ENCODE measurements at places on chromosomes 6 and 20.

DNA sequence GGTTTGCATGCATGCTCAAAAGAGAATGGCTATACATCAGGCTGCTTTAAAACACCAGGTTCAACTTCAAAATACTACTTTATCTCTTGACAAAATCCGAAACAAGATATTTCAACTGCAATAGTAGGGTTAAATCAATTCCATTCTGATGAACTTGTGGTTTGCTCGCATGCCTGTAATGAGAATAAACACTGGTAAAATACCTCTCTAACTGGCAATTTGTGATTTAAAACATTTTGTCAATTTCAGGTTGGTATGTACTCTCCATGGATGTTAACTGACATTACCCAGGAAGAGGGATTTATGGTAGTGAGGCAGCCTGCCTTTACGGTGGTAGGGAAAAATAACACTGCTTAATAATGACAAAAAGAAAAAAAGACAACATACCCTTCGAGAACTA is 74.4 kb downstream of the MBOAT1 start:
- DNase-seq: no peak

- DNase-seq: no peak
Observed at GRCh38 chr6:20437639-20438038, 36.0 kb downstream of the E2F3 start.

- DNase-seq: no peak
Observed at GRCh38 chr20:25486377-25486776, 78.9 kb downstream of the GINS1 start.

- DNase-seq: peak; percentile 33
Observed at GRCh38 chr20:62668441-62669027, 26.2 kb downstream of the SLCO4A1 start.

DNA sequence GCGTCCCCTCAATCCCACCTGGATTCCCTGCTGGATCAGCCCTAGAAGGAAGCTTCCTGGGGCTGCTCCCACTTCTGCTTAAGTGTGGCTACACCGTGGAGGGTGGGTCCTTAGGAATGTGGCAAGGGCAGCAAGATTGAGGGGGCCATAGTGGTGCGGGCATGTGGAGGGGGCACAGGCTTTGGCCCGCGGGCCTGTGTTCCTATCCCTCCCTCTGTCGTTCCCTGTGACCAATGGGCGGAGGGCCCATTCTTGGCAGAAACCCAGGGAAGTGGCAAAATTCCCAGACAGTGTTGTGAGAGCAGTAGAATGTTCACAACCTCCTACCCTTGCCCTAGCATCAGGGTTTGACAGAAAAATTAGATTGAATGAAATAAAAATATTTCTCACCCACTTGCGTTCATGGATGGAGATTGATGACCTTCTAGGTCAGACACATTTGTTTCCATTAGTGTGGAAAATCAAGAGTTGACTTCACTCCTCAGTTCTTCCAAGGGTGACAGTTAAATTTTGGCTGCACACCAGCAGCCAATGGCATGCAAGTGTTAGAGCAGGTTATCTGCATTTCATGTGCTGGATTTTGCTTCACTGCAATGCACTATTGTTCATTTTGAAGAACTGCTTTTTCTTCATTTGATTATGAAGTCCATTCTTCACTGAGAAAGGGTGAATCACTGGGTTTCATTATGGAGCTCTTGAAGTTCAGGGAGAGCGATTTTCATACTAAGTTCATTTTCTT is 49.3 kb upstream of the AHI1 start:
- no peak for DNase-seq

DNA sequence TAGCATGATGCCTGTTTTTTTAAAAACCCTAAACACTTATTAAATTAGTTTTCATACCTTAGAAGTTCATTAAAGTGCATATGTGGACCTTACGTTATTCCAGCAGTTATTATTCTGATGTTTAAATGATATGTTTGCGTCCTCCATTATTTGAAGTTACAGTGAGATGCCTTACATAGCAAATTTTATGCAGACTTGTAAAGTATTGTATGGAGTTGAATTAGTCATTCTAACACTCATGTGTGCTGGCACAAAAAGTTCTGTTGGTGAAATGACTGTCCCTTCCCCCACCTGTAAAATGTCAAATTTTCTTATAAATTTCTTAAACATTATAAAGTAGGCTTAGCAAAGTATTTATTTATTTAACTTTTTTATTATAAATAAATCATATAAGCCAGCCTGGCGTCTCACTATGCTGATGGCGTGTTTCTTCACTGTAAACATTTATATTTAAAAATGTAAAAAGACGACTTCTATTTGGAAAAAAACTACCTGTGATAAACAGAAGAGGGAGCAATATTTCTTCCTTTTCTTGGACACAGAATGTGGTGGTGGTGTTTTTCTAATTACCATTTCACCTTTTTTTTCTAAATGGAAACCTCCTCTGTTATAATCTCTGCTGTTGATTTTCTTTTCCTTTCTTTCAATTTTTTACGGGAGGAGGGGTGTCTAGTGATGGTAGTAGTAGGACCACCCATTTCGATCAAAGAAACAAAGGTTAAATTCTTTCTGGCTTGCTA is 155.4 kb downstream of the RFPL4B start:
- DNase-seq: no peak

- no peak for DNase-seq
Observed at GRCh38 chr6:45969883-45970282, 45.8 kb downstream of the CLIC5 start.

- DNase-seq: no peak
Observed at GRCh38 chr6:55868771-55869479, 6.5 kb downstream of the BMP5 start.

GRCh38 chr20:34559311-34560140 is 1.0 kb downstream of the MAP1LC3A start:
- DNase-seq: no peak

- DNase-seq: no peak
Observed at GRCh38 chr6:158567871-158568401, 8.0 kb downstream of the TMEM181 start.

DNA sequence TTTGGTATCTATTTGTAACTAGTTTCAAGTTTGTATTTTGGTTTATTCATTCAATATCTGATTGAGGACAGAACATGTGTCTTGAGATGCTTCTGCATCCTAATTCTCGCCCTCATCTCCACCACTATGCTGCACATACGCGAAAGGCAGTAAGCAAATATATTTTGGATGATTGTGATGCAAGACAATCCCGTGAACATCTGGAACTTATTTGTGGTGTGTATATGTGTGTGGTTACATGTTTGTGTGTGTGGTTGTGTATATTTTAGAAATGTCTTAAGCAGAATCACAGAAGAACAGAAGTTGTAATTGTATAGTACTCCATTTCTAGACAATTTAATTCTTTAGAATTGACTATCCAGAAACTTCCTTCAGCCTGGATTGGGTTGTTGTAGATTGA is 35.1 kb upstream of the RNF144B start:
- no peak for DNase-seq

- no peak for DNase-seq
Observed at GRCh38 chr6:105545947-105546731, 143.3 kb upstream of the PREP start.

- no peak for DNase-seq
Observed at GRCh38 chr6:6395581-6396197, 75.2 kb upstream of the F13A1 start.

GRCh38 chr20:2508631-2509467 is at the start of gene ZNF343:
Gene ZNF343 (minus strand): TSS chr20:2508915. CDS start chr20:2493895, 15,020 bp downstream.
- peak; percentile 82 for DNase-seq

DNA sequence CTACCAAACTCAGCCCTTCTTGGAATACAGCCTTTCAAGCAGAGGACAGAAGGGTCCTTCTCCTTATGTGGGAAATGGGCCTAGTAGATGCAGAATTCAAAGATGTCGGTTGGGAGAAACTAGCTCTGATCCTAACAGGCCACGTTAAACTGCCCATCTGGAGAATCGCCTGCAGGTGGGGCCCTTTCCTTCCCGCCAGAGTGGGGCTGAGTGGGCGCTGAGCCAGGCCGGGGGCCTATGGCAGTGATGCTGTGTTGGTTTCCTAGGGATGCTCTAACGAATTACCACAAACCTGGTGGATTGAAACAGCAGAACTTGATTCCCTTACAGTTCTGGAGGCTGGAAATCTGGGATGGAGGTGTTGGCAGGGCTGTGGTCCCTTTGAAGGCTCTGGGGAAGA is 9.1 kb downstream of the MAPK13 start:
- DNase-seq: no peak

DNA sequence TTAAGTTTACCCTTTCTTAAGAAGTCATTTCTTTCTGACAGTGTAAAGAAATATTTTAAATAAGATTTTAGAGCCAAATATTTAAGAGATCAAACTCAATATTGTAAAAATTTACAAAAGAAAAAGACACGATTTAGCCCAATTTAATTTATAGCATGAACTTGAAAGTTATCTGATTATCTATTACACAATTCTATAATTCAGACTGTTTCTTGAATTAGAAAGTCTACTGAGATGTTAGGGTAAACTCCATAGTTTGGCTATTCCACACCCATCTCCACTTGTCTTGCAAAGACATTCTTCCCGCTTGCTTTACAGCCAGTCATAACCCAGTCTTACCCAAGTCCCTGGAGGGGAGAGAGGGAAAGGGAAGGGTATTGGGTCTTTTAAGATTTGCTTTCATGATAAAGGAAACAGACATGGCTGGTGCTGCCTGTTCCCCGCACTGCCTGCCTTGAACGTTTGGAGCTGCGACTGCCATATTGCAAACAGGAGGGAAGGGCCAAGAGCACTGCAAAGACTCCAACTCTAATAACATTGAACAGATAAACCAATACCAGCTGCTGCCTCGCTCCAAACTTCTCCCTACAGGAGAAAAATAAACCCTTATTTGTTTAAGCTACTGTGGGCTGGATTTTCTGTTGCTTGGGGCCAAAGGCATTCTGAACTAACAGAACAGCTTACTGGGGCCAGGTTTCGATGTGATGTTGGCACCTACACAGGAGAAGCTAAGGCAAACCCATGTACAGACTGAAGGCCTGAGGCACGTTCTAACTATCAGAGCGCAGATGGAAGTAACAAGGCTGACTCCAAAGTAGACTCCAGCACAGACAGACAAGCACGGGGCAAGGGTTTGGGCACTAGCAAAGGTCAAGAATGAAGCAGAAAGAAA is 552.3 kb upstream of the JARID2 start:
- no peak for DNase-seq

DNA sequence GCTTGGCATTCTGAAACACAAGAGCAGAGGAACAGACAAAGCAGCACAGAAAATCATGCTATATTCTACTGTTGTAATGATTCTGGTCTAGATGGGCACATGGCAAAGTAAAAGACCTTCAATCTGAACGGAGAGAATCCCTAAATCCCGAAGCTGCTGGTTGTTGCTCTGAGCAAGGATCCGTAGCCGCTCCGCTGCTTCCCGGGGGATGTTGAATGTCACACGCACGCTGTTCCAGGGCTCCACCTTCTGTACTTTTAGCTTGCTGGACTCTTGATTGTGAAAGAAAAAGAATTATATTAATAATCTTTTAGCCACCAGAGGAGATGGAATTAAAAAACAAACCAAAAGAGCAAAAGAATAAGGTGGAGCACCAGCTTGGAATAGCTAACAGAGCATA is 49.3 kb downstream of the NCOA6 start:
- no peak for DNase-seq

DNA sequence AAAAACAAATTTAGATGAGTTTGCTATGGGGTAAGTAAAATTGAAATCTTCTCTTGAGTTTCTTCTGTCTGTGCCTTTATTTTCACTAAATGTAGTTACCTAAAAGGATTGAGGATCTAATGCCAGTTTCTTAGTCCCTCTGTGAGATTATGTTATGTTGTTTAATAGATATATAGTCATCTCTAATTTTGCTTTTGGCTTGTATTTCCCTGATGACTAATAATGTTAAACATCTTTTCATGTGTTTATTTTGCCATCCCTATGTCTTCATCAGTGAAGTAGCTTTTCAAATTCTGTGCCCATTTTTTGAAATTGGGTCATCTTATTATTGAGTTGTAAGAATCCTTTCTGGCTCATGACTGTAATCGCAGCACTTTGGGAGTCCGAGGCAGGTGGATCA is 13.7 kb downstream of the QRSL1 start:
- no peak for DNase-seq

DNA sequence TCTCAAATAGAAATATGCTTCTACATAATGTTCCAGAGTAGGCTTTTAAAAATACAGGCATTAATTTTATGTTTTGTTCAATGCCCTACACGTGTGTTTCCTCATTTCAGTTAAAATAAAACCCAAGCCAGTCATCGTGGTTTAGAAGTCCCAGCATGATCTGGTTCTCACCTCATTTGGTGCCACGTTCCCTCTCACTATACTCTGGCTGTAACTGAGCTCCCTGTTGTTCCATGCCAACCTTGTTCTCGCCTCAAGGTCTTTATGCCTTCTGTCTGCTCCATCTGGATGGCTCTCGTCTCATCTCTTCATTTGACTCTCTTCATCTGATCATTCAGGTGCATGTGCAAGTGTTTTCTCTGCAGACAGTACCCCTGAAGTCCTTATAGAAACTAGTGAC is 32.6 kb downstream of the HDGFL1 start:
- no peak for DNase-seq

GRCh38 chr6:129638055-129638684 is 71.8 kb downstream of the ARHGAP18 start:
- no peak for DNase-seq

- no peak for DNase-seq
Observed at GRCh38 chr6:11606332-11606731, 68.8 kb downstream of the TMEM170B start.

DNA sequence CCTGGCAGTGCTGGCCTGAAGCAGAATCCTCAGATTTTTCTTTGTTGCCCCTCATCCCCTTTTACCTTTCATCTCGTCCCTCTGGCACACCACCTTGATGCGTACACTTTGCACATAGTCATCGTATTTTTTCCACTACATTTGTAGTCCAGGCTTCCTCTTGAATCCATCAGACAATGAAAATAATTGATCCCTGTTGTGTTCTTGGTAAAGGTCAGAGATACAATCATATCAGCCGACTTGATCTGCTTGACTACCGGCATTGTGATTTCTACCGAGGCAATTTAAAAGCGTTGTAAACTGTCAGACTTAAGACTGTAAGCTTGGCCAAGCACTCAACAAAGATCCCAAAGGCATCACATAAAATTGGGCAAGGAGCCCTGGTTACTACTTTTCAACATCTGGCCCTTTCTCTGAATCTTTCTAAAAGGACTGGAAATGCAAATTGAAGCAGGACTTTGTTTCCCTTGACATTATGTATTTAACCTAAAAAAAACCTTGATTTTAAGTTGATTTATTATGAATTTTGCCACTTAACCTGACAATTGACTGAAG is 512.6 kb downstream of the LMBRD1 start:
- DNase-seq: no peak

- no peak for DNase-seq
Observed at GRCh38 chr20:63402860-63403220, 41.7 kb upstream of the CHRNA4 start.

DNA sequence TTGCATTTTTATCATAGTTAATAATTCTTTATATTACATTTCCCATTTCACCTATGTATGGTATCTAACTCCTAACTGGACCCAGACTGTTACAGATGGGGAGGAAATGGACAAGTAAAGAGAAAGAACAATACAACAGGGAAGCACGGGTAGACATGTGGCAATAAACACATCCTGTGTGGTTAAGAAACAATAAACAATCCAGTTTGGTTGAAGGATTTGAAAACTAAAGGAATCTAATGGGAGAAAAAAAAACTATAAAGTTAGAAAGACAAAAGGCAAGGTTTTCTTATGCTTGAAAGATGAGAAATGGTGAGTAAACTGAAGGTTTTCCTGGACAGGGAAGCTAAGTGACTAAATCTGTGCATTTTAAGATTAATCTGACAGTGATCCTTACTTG is 34.9 kb upstream of the ALDH8A1 start:
- DNase-seq: no peak

- no peak for DNase-seq
Observed at GRCh38 chr6:130099119-130099518, 80.7 kb downstream of the L3MBTL3 start.

GRCh38 chr6:148193063-148193680 is 149.5 kb upstream of the SASH1 start:
- no peak for DNase-seq
